ENCODE measurements at places on chromosomes 5 and 9.

GRCh38 chr5:16596581-16596940, 20.2 kb downstream of the RETREG1 start:
- no peak for DNase-seq

DNA sequence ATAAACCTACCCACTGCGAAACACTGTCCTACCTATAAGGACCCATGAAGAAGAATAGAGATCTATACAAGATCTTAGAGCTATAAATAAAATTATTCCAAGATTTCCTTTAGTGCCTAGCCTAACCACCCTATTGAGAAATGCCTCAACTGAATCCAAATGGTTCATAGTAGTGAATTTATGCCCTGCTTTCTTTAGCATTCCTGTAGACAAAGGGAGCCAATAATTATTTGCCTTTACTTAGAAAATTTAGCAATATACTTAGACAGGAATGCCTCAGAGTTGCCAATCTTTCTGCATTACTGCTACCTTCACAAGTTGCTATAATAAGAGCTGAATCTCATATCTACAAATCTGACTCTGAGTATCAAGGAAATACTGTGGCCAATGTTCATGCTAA, 62.6 kb downstream of the PUM3 start:
- no peak for DNase-seq

- DNase-seq, result no peak
These were observed 44.6 kb downstream of the PIP5K1B start for GRCh38 chr9:68749579-68750159.

- DNase-seq, result no peak
These were observed 216.8 kb upstream of the TBC1D2 start for GRCh38 chr9:98472216-98472615.

- no peak for DNase-seq
These were observed 2.5 kb downstream of the TMCO6 start for GRCh38 chr5:140641716-140642115.

- DNase-seq, result no peak
These were observed 5.1 kb downstream of the TGFBI start for GRCh38 chr5:136033848-136034247.

GRCh38 chr9:119844431-119844830, 475.2 kb upstream of the BRINP1 start:
- DNase-seq, result no peak

GRCh38 chr5:109992264-109992915, 302.7 kb downstream of the MAN2A1 start:
- no peak for DNase-seq

GRCh38 chr9:101275769-101276250, 109.0 kb downstream of the BAAT start:
- no peak for DNase-seq

GRCh38 chr9:33510262-33511183, 13.5 kb upstream of the ANKRD18B start:
- peak; percentile 59 for DNase-seq

DNA sequence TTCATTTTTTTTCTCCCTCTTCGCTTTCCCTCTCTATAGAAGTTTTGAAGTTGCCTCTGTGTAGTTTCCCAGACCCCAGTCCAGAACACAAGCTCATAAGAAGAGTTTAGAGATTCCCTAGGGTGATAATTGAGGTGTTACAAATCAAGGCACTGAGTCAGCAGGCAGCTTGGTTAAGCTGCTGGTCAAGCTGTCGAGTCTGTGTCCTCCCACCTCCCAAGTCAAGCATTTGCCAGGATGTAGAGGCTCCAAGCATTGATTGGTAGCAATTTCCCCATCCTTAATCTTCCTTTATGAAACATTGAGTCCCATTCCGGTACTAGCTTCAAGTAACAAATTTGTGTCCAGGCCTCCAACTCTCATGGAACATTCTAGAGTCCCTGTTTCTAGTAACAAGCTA, 47.5 kb upstream of the SLC1A1 start:
- DNase-seq, result no peak

DNA sequence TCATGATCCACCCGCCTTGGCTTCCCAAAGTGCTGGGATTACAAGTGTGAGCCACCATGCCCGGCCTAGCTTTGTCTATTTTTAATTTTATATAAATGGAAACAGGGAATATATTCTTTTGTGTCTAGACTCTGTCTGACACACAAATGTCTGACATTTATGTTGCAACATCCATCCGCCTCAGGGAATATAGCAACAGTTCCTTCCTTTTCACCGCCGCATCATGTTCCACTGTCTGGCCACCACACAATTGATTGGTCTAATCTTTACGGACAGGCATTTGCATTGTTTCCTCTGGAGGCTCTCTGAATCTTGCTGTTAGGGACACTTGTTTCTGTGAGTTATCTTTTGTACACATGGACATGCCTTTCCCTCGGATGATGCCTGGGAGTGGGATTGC, 20.1 kb upstream of the TBC1D9B start:
- no peak for DNase-seq

GRCh38 chr5:20307391-20307790, 319.4 kb upstream of the CDH18 start:
- DNase-seq, result no peak

DNA sequence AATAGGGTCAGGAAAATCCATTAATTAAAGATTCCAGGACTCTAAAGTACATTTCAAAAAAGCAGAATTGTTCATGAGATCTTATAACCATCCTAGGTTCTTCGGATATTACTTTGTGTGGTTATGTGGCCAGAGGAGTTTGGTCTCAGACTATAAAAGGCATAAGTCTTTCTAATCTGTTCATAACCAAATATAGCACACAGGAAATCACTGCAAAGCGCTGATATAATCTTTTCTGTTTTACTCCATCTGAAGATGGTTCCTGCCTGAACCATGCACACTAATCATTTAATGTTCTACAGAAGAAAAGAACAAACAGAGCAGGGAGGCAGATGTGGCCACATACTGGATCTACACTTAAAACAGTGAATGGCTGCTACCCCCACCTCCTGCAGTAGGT, 182.8 kb downstream of the SEMA5A start:
- DNase-seq, result no peak

- DNase-seq, result no peak
These were observed 111.1 kb downstream of the PAM start for GRCh38 chr5:102866237-102866600.

DNA sequence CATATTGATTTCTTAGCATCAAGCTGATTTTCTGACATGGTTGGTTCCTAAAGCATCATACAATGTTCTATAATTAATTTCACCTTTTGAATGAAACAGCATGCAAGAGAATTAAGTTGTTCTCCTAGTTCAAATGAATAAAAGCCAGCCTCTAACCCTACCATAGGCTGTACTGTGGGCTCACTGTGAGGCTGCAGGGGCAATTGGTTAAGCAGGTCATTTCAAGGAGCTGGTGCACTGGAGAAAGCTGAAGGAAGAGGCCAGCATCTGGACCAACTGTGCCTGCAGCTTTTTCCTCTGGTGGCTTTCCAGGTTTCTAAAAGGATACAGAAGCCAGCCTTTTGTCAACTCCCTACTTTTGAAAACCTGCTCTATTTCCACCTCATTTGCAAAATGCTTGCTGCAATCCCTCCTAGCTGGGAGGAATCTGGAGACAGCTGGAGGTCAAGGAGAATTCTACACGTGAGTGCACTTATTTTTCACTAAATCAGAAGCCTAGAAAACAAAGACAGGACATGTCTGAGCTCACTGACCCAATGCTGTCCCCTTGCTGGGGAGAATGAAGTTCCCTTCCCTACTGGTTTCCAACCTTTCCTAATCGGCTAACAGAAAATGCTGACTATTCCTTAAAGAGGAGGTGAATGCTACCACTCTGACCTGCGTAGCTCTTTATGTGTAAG, 158.9 kb downstream of the APBA1 start:
- no peak for DNase-seq

DNA sequence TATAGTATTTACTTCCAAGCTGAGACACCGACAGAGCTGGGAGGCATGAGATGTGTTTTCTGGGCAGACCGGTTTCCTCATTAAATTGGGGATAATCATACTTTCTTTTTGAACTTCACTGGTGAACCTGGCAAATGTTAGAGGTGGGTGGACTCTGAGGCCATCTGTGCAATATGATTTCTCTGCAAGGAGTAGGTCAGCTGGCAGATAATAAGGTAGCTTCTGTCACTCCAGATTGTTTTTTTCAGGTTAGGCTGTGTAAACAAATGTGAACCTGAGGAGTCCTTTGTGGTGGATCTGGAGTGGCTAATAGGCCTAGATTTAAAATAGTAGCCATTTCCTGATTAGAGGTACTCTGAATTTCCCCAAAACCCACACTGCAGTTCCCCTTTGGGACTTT, 75.4 kb upstream of the S1PR3 start:
- DNase-seq, result no peak

DNA sequence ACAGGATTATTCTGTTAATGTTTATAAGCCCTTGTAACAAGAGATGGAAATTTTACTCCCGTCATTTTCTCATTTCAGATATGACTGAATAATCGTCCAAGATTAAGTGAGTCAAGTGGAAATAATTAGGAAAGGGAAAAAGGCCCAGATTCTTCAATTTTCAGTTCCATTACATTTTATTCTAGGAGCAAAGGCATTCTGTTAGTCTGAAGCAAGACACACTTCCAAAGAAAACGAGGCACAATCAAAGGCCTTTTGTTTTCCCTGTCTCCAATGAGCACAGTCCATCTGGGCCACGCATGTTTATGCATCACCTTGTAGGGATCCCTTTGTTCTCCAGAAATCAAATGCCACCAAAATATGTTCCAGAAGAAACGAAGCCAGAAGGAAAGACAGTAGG, 382.9 kb upstream of the RFX3 start:
- no peak for DNase-seq

DNA sequence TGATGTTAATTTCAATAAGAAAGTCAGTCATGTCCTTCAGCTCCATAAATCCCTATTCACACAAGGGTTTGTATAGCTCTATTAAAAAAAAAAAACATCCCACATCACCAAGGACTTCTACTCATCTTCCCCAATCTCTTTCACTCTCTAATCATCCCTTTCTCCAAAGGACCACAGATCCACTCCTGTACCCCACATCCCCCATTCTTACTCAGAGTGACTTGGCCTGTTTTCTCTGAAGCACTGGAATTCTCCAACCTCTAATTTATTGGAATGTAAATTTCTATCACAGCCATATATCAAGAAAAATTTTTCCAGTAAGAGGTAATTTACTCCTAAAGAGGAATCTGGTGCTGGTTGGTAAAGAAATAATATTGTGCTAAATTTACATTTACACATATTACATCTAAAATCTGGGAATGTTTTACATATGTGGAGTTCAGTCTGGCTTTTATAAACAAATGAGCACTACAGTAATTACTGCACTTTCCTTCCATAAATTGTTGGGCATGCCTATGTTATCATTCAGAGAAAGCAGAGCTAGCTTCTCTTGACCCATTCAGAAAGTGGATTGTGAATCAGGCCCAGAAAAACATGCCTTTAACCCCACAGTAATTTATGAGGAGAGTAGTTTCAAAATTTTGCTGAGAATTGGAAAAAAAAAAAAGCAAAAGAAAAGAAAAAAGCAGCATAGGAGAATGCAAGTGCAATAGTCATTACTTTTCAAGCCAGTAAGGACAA, 399.5 kb upstream of the TNC start:
- DNase-seq, result no peak

GRCh38 chr9:112520656-112521055, 34.0 kb downstream of the KIAA1958 start:
- DNase-seq, result no peak

- DNase-seq, result no peak
These were observed 821.2 kb downstream of the PTPRD start for GRCh38 chr9:9791611-9792010.

GRCh38 chr9:125538092-125538473, 168.9 kb downstream of the MAPKAP1 start:
- DNase-seq, result no peak

GRCh38 chr5:121968910-121969607, 7.3 kb downstream of the SRFBP1 start:
- DNase-seq, result no peak

- DNase-seq, result no peak
These were observed 152.9 kb upstream of the ISL1 start for GRCh38 chr5:51230336-51230735.

- DNase-seq, result no peak
These were observed 46.7 kb downstream of the FNBP1 start for GRCh38 chr9:129996161-129996830.

GRCh38 chr5:119179857-119180641, 109.2 kb downstream of the DMXL1 start:
- DNase-seq, result no peak

- DNase-seq, result no peak
These were observed 5.5 kb upstream of the NXNL2 start for GRCh38 chr9:88529496-88529895.

- peak; percentile 13 for DNase-seq
These were observed 40.3 kb downstream of the GLDC start for GRCh38 chr9:6605202-6605601.

DNA sequence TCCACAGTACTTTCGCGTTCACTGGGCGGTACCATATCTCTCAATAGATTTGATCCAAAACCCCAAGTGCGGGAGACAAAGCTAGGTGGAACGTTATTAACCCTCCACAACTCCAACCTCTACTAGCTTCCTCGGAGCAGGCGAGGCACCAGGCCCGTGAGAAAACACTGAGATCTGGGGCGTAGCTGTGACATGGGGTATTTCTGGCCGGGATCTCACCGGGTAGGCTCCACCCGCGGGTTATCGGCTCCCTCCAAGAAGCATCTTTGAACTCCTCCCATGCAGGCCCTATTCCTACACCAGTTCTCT, 350 bp upstream of the SLC25A46 start:
- DNase-seq, result no peak

- no peak for DNase-seq
These were observed 285.4 kb downstream of the MAST4 start for GRCh38 chr5:66881480-66882161.

DNA sequence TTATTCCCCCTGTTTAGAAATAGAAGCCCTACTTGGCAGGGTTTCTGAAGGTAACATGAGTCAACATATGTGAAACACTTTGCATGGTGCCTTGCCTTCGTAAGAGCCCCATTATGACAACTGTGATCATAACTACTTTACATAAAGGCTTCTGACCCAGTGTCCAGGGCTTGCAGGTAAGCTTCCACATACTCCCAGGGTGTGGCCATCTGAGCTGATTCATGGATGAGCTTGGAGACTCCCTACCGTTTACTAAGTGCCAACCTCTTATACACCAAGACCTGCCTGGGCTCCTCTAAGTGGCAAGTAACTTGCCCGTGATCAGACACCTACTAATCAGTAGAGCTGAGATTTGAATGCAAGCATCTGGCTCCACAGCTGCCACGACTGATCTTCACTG, 62.8 kb upstream of the C5orf58 start:
- DNase-seq, result no peak

DNA sequence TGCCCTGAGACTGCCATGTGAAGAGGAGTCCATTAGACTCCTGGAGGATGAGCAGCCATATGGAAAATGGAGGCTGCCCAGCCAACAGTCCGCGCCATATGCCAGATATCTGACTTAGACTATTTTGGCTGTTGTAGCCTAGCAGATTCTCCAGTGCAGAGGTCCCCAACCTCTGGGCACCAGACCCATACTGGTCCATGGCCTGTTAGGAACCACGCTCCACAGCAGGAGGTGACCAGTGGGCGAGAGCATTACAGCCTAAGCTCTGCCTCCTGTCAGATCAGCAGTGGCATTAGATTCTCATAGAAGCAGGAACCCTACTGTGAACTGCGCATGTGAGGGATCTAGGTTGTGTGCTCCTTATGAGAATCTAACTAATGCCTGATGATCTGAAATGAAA, 851.9 kb downstream of the NR2F1-AS1 start:
- no peak for DNase-seq

All from stimulated activated CD4-positive, alpha-beta T cell treated with anti-CD3 and anti-CD28 coated beads, Interleukin-15, amount 100 ng/mL, for 24 hours (primary cell).